Body of pancreas (tissue), 4 donors: ENCODE measurements at places on chromosomes 3 and 15. TPM values are rescaled to one million over a fixed set of nuclear protein-coding genes. Genes with fewer than 3 reads are reported as not detected.
A peak's percentile ranks its signal among the peaks of the same experiment; 100 is the strongest.

DNA sequence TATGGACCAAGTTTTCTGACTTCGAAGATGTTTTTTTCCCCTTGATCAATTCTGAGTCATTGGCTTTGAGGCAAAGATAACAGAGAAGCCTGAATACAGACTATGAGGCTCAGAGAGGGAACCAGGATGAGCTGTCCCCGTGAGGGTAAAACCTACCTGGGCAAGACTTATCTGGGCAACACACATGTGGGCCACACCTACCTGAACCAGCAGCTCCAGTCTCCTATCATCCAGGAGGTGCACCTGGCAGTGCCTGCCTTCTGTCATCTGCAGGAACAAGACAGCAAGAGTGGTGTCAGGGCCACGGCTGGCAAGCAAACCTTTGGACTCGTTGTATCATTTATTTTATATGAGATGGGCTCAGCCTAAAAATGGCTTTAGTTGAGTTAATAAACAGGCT lies 72.6 kb downstream of the FRMD4B start:
- no peak for DNase-seq

- no peak for DNase-seq
These were observed 18.7 kb downstream of the OR5H15 start for GRCh38 chr3:98185180-98185579.

DNA sequence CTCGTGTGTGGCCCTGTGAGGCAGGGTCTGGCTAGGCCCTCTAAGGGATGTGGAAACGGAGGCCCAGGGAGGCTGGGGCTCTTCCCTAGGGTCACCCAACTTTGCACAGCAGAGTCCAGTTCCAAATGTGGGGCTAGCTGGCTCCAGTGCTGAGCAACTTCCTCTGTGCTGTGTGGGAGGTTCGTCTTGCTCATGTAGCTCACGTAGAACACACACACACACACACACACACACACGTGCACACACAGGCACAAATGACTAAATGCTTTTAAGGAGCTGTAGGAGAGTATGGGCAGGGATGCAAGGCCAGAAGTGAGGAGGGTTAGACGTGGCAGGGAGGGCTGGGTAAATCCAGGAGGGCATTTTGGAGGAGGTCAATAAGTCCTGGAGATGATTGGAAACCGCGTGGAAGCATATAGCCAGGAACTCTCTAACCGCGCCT lies 213.8 kb downstream of the RPLP1 start:
- no peak for DNase-seq

DNA sequence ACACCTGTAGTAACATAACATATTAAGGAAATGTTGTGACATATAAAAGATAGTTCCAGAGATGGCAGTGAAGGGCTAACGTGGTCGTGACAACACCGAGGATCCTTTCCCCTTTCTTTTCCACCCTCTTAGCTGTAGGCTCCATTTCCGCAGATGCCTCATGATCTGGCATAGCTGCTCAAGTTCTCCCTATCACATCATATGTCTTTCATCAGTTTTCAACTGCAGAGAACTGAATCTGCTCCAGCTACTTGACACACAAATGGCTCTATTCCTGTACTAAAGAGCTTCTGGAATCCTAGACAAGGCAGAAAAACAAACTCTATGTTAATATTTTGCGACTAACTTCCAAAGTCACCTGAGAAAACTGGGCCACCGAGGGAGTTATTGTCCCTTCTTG lies 275.0 kb upstream of the SLCO3A1 start:
- no peak for DNase-seq

DNA sequence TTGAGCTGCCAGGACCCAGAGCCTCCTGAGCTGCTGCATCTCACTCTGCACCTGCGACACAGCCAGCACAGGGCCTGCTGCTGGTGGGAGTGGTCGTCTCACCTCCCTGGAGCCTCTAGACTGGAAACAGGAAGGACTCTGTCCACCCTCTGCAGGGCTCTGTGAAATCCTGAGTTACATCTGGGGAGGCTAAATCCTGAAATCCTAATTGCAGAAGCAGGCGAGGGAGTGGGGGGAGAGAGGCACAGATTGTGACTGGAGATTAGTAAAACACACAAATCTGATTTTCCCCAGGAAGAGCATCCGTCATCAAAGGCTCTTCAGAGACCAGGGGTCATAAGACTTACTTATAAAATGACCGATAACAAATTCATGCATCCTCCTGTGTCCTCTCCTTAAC lies 31.6 kb upstream of the GABRG3 start:
- DNase-seq = no peak

DNA sequence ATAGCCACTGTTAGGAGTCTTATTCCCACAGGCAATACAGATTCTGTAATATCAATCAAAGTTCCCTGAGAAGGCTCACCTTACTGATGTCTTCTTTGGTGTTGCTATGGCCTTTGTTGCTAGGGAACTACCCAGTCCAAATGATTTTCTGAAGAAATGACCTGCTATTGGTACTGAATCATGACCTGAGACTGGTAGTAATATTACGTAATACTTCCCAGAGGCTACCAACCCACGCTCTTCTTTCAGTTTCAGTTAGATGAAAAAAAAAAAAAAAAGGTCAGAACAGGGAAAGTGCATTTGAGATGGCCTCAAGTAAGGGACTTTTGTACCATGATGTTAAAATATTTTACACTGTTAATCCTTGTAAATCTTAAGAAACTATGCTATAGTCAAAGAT lies 1092.5 kb upstream of the EPHA6 start:
- no peak for DNase-seq

- DNase-seq = no peak
These were observed 104.8 kb upstream of the CCDC54 start for GRCh38 chr3:107272471-107272870.

GRCh38 chr3:150786791-150787190 lies 23.8 kb upstream of the SIAH2 start:
- DNase-seq = no peak

DNA sequence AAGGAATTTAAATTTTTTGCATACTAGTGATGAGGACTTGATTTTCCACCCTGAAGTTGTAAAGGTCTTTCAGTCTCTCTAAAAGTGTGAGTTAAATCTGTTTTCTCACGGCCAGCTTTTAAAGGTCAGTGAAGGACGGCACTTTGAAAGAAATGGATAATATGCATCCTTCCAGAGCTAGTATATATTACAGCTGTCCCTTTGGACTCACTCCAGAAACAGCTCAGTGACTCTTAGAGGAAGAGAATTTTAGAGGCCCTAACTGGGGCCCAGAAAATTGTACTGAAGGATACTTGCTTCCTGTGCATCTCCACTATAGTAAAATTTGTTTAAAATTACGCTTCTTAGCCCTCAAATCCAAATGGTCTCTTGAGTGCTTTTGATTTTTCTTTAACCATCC lies 41.6 kb downstream of the PIK3CA start:
- peak; percentile 5 for DNase-seq

DNA sequence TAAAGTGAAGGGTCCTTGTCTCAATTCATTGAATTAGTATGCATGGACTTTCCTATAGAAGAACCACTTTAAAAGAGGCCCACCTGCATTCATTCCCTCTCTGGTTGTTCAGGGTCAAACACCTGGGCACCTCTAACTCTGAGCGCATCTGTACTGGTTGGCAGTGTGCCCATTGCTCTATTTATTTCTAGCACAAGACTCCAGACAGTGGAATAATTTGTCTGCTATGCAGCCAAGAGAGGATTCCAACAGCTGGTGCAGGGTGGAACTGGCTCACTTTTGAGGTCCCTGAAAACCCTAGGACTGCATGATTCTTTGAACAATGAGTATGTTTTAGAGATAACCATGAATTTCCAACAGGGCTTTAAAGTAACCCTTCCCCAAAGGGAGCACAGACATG lies 57.9 kb downstream of the CCDC33 start:
- no peak for DNase-seq

DNA sequence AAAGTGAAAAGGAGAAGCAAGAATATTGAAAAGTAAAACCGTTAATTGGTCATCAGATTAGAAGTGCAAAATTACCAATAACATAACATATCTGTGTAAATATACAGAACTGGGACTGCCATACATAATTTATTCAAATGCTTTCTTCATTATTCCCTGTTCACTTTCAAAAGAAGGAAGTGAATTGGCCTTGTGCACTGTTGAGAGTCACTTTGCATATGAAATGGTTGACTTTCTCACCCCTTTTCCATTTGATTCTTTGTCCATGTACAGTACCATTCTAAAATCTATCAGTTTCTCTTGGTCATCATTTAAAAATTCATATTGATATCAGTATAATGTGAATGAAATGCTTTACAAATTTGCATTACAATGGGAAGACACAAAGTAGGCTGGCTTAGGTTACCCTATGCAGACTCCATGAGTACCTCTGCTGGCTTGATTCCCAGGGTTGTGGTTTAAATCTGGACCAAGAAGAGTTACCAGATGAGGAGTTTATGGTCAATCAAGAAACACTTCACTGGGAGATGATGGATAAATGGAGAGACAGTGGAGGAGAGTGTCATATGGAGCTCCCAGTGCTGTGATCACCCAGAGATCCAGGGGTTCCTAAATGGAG lies 210.9 kb upstream of the TOPAZ1 start:
- no peak for DNase-seq

The HACD2 gene
- 13.2 TPM for total RNA-seq

The RETNLB gene
- not detected for total RNA-seq

The OR5K2 gene
- not detected for total RNA-seq

The UBA7 gene
- 86.4 TPM for total RNA-seq

The THPO gene
- total RNA-seq = not detected

The C3orf62 gene
- total RNA-seq = 4.9 TPM

The ZNF620 gene
- 2.6 TPM for total RNA-seq

The BCHE gene
- total RNA-seq = 4.0 TPM

The MCF2L2 gene
- total RNA-seq = 0.26 TPM

The AP3B2 gene
- 6.6 TPM for total RNA-seq
